ENCODE measurements at places on chromosomes 6 and 20.

DNA sequence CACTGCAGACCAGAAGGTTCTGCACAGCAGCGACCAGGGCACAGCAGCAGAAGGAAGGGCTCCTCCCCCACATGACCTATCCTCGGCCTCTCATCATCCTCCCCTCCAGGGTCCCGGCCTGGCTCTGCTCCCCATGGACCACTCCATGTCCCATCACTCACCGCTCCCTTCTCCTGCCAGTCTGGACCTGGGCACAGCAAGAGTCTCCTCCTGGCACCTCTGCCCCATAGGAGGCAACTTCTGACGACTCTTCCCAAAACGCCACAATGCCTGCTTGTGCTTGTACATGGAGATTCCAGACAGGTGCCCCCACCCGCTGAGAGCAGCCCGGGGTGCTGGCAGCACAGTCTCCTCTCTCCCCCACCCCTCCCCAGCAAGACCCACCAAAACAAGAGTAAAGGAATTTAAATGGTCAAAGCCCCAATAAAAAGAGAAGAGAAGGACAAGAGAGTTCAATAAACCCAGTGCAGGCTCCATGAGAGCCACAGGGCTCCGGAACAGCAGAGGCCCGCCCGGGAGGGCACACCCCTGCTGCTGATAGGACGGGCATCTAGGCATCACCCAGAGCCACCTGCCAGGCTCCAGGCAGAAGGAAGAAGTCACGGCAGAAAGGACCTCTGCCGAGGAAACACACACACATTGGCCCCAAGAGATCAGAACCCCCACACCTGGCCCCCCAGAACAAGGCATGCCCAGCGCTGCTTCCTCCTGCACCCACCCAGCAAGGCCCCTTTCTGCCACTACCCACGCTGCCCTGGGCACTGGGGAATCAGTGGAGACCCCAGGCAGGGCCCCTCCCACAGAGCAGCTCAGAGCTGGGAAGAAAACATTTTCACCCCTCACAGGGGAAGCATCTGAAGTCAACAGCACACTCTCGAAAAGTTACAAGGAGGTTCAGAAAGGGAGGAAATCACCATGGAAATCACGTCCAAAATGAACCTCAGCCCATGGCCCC is 15.2 kb downstream of the TAF4 start:
- no peak for DNase-seq

DNA sequence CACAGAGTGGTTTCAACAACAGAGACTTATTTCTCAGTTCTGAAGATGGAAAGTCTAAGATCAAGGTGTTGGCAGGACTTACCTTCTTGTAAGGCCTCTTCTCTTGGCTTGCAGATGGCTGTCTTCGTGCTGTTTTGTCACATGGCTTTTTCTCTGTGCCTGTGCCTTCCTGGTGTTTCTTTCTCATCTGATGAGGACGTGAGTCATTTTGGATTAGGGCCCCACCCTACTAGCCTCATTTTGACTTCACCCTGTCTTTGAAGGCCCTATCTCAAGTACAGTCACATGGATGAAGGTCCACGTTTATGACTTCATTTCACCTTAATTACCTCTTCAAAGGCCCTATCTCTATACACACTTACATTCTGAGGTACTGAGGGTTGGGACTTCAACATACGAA is 41.4 kb upstream of the LAMA2 start:
- no peak for DNase-seq

GRCh38 chr6:7446619-7447325 is 57.2 kb downstream of the RIOK1 start:
- DNase-seq, result peak; percentile 54

DNA sequence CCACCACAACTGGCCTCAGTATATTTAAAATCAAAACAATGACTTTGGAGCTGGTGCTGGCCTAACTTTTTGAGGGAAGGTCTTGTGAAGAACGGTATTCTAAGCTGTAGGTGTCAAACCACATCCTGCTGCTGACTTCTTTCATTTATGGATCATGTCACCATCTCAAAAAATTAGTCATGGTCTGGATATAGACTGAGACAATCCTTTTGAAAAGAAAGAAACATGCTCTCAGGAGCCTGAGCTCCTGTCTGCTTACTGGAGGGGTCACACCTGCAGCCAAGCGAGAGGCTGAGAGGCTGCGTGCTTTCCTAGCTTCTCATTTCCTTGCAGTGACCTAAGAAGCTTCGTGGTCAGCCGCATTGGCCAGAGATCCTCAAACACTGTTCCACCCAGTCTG is 55.2 kb downstream of the TIAM2 start:
- no peak for DNase-seq

DNA sequence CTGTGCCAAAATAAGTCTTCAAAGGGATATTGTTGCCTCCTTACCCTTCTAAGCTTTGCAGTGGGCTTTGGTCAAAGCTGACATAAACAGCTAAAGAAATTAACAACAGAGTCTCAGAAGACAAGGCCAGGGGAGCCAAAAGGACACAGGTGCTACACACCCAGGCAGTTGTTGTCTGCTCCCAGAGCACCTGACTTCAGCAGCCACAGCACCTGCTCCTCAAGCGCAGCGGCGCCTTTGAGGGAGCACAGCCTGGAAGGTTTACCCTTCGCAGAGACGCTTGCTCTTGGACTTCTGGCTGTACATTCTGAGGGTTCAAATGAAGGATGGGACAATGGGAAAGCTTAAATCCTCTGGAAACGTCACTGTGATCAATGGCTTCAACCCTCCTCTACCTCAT is 16.6 kb downstream of the B4GALT5 start:
- DNase-seq, result no peak

GRCh38 chr6:36920546-36920945 is 34.0 kb upstream of the PI16 start:
- no peak for DNase-seq

GRCh38 chr6:93801101-93801847 is 381.9 kb upstream of the EPHA7 start:
- DNase-seq, result no peak

DNA sequence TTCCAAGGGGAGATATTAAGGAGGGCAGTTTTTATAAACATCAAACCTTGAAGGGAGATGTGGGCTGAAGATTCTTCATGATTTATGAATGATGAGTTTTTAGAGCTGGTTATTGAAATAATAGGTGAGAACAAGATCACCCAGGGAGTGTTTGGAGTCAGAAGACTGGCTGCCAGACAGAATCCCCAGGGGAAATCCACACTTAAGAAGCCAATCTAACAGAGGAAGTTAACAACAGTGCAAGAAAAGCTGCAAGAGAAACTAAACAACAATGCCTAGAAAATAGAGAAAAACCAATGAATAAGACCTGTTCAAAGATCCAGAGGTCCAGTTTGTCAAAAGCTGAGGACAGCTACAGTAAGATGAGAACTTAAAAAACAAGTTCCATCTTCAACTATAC is 167.9 kb upstream of the MAN1A1 start:
- DNase-seq, result no peak

DNA sequence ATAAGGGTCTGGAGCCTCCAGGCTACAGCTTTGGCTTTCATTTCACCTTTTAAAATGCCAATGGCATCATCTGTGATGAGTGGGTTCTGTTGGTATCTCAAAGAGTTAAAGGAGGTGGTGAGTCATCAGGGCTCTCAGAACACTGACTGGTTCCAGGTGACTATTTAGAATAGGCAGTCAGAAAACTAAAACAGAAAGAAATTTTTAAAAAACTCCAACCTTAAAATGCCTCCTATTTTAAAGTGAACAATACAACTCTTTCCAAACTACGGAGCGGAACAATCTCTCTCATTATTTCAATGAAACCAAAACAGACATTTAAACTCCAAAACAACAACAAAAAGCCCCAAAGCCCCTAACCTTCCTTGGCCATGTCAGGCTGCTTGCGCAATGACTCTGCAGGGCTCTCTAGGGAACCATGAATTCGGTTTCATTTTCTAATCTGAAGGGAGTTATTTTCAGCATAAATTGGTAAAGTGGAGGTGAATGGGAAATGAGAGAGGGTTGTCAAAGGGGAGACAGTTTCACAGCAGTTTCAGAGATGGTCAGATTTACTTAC is 194.9 kb downstream of the KIF6 start:
- DNase-seq, result no peak

DNA sequence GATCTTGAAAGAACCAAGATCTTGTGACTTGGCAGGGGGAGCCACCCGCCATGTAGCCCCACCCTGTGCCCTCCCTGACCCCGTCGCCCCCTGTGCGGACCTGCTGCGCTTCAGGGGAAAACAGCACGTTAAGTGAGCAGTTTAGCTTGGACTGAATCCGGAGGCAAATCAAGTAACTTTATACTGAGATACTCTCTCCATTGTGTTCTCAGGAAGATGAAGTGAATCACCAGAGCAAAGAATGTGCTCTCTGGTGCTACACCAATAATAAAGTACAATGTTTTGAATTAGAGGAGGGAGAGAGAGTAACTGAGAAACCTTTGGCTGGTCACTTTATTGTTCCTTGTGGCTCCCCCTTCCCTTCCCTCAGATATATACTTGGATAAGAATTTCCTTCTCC is 83.4 kb downstream of the TXNDC5 start:
- no peak for DNase-seq

DNA sequence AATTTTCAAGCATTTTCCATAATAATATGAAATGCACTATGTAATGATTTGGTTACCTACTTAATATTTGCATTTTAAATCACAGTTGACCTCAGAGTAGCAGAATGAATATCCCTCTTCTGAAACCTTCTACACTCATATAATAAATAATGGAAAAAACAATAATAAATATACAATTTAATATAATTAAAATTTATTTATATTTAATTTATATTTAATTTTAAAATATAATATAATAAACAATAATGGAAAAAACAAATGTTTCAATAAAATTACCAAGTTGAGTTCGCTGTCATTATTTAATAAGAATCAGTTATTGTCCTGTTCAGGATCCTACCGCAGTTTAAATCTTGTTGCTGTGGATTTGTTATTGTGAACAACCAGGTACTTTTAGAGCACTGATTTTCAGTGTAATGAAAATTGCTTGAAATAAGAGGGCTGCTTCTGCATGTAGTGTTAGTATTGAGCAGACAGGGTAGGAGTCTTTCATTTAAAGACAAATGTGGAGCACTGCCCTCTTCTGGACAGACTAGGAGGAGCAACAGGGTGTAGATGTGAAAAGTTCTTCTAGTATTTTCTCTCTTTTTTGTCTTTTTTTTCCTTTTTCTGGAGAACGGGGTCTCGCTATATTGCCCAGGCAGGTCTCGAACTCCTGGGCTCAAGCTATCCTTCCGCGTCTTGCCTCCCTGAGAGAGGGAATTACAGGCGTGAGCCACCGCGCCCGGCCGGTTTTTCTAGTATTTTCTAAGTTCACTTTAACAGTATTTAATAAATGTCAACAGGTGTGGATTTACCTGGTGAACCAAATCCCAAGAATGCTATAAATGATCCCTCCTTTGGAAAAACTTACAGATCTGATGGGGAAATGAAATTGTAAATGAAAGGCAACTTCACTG is 13.6 kb downstream of the TRAPPC3L start:
- DNase-seq, result peak; percentile 54

- no peak for DNase-seq
Measured at GRCh38 chr6:87840324-87840723, 138.3 kb upstream of the AKIRIN2 start.

DNA sequence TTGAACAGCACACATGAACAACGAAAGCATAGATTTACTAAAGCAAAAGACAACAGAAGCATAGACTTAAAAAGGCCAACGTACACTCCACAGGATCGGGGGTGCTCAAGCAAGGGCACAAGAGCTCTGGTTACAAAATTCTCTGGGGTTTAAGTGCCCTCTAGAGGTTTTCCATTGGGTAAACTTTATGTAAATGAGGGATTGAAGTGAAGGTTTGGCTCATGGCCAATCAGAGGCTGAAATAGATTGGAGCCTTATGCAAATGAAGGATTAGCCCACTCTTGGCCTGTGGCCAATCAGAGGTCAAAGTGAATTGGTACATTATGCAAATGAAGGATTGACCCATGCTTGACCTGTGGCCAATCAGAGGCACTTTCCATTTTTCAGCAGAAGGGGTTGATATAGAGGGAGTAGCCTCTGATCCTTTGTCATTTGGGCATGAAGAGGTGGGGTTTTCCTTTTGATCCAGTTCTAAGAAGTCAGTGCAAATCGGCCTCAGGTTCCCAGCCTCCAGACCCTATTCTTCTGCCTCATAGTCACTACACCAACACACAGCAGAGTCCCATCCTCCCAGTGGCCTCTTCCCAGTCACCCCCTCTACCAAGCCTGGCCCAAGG is 244.9 kb downstream of the THBS2 start:
- no peak for DNase-seq

DNA sequence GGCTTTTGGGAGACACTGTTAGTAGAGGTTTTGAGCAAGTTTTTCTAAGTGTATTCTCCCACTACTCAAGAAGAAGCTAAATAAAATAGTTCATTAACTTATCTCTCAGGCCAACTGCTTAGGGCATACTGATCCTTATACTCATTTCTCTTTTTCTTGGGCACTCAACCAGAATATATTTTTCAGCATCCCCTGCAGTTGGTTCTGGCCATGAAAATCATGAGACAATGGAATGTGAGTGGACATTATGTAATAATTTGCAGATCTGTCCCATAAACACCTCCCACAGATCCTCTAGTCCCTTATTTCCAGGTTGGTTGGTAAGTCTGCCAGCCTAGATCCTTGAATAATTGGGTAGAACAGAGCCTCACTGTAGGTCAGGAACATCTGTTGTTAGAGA is 136.7 kb downstream of the AIG1 start:
- DNase-seq, result no peak

GRCh38 chr6:137471986-137472385 is 22.2 kb downstream of the OLIG3 start:
- DNase-seq, result no peak

DNA sequence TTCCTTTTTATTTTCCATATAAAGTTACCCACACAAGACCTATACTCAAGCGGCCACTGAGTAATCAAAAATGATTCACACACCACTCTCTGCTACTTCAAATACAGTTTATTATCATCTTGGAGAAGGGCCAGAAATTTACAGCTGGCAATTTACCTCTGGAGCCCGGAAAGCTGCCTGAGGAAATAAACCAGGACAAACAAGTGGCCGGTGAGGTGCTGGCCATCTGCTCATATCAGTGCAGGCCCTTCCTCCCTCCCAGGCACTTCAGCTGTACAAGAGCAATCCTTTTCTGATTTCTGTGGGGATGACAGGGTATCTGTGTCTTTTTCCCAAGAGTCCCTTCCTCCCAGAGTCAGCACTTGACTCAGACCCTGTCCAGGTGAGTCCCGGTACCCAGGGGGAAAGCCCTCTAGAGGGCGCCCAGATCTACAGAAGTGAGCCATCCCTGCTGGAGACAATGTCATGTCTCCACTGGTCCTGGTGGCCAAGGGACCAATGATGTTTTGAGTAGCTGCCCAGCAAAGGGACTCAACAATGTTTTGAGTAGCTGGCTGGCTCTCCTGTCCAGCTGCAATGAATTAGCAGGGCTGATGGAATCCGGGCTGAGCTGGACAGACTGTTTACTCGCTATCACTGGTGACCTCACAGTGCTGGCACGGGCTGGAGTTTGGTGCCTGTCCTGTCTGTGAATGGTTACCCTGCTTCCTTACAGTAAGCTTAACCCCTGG is 23.6 kb downstream of the LRP11 start:
- no peak for DNase-seq

All from neuronal stem cell (in vitro differentiated cells).